ENCODE measurements at places on chromosomes 1 and 21.

GRCh38 chr1:63987014-63987627 is 213.3 kb downstream of the ROR1 start:
- no peaks in the 10 kb centered on the region for H3K36me3 ChIP-seq
- peaks cover 19% of the 10 kb centered on the region for H3K4me1 ChIP-seq
- no peak for DNase-seq

GRCh38 chr21:16587681-16588375 is 858.0 kb downstream of the USP25 start:
- peak overlapping the region; percentile 51 for H3K27ac ChIP-seq
- peak; percentile 15 for DNase-seq
- no peak overlapping the region for H3K4me3 ChIP-seq
- H3K27me3 ChIP-seq, result no peaks in the 10 kb centered on the region
- peaks cover 9% of the 10 kb centered on the region for H3K4me1 ChIP-seq

DNA sequence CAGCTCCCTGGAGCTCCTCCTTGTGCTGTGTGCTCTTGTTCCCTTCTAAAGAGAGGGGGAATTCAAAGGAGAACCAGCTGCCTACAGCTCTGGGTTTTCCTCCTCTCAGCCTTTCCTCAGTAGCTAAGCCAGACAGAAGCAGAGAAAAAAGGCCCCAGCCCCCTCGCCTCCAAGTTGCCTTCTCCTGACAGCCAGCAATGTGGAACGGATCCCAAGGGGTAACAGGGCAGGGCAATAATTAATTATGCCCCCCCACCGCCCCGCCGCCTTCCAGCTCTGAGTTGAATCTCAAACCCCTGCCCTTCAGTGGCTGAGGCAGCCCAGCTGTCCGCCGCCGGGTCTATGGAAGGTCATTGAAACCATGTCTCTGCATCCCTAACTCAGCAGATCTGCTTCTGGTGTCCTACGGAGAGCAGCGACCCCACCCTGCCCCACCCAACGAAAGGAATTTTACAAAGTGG is 69.0 kb upstream of the GOLT1A start:
- H3K4me3 ChIP-seq, result no peak overlapping the region
- H3K27me3 ChIP-seq, result no peaks in the 10 kb centered on the region
- H3K27ac ChIP-seq, result no peak overlapping the region
- H3K36me3 ChIP-seq, result no peaks in the 10 kb centered on the region
- peaks cover 49% of the 10 kb centered on the region for H3K4me1 ChIP-seq
- DNase-seq, result no peak

GRCh38 chr1:232278925-232279324 is 351.0 kb downstream of the SIPA1L2 start:
- peaks cover 8% of the 10 kb centered on the region for H3K4me1 ChIP-seq
- H3K27ac ChIP-seq, result no peak overlapping the region
- H3K4me3 ChIP-seq, result no peak overlapping the region
- H3K36me3 ChIP-seq, result no peaks in the 10 kb centered on the region
- no peak for DNase-seq

GRCh38 chr1:183212870-183213269 is 26.8 kb downstream of the LAMC2 start:
- no peak overlapping the region for H3K4me3 ChIP-seq
- no peak overlapping the region for H3K27ac ChIP-seq
- H3K27me3 ChIP-seq, result no peaks in the 10 kb centered on the region
- H3K36me3 ChIP-seq, result no peaks in the 10 kb centered on the region
- no peaks in the 10 kb centered on the region for H3K4me1 ChIP-seq

- peak within 1 kb of the TSS; percentile 52 for H3K4me3 ChIP-seq
- H3K36me3 ChIP-seq, result no peaks in the 10 kb centered on the region
- H3K27ac ChIP-seq, result no peak within 1 kb of the TSS
- peaks cover 8% of the 10 kb centered on the region for H3K4me1 ChIP-seq
- peak; percentile 90 for DNase-seq
Measured at GRCh38 chr1:201023517-201023902, at the start of gene KIF21B. TSS of gene KIF21B (minus strand) at chr1:201023714. CDS start at chr1:201023383, 331 bp downstream.

DNA sequence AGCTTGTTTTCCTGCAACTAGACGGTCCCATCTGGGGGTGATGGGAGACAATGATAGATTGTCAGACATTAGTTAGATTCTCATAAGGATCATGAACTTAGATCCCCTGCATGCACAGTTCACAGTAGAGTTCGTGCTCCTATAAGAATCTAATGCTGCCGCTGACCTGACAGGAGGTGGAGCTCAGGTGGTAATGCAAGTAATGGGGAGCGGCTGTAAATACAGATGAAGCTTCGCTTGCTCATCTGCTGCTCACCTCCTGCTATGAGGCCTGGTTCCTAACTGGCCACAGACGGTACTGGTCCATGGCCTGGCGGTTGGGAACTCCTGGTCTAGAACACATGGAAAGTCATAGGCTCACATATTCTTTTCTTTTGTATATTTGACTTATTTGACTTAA is 42.0 kb downstream of the NIBAN1 start:
- DNase-seq, result no peak
- no peak overlapping the region for H3K4me3 ChIP-seq
- peaks cover 3% of the 10 kb centered on the region for H3K4me1 ChIP-seq
- no peak overlapping the region for H3K27ac ChIP-seq

DNA sequence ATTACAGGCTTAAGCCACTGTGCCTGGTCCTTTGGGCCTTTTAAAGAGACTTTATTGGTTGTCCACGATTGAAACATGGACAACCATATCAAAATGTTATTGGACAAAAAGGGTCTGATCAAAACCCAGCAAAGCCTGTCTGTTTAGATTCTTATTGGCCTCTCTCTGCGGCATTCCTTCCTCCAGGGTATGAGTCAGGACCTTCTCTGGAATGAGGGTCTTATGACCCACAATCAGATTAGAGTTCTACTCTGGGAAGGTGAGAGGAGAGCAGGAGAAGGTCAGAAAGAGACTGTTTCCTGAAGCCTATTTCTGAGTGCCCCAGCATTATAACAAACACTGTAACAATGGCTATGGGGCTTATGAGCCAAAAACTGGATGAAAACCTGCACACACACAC is 7.9 kb downstream of the LURAP1 start:
- H3K27me3 ChIP-seq, result no peaks in the 10 kb centered on the region
- H3K4me1 ChIP-seq, result no peaks in the 10 kb centered on the region
- H3K36me3 ChIP-seq, result no peaks in the 10 kb centered on the region

- H3K27me3 ChIP-seq, result no peaks in the 10 kb centered on the region
- no peak overlapping the region for H3K27ac ChIP-seq
- no peaks in the 10 kb centered on the region for H3K36me3 ChIP-seq
- no peak overlapping the region for H3K4me3 ChIP-seq
- no peaks in the 10 kb centered on the region for H3K4me1 ChIP-seq
Measured at GRCh38 chr1:206012086-206012859, 9.1 kb upstream of the RAB7B start.

DNA sequence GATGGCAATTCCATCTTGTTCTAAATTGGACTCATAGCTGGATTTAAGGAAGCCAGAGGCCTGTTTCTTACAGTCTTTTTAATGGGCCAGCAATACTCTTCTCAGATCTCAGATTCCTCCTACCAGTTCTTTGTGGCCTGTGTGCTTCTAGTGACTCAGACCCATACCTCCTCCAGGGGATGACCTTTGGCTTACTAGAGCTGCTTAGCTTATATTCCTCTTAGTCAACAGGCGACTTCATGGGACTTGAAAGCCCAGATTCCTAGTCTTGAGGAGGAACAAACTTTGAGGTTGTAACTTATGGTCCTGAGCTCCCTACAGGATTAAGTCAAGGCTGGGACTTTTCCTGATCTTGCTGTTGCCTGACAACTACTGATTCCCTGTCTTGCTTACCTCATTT is 12.4 kb upstream of the PAPPA2 start:
- no peak overlapping the region for H3K4me3 ChIP-seq
- no peaks in the 10 kb centered on the region for H3K27me3 ChIP-seq
- peak; percentile 40 for DNase-seq

DNA sequence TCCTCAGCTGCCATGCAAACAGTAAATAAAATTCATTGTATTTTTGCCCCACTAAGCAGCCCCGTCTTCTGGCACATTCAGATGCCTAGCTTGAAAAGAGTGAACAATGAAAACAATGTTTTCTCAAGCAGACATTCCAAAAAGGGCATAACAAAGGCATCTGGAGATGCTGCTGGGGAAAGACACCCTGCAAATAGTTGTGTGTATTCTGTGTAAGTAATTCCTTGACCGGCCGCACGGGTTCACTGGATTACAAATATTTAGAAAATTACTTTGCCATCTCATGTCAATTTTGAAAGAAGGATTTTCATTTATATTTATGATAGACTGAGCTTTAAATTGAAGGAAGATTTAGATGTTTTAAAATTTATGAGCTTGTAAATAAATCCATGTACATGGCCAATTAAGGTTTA is 142.2 kb downstream of the SLC45A1 start:
- peaks cover 45% of the 10 kb centered on the region for H3K4me1 ChIP-seq
- no peak overlapping the region for H3K4me3 ChIP-seq
- H3K27me3 ChIP-seq, result no peaks in the 10 kb centered on the region

DNA sequence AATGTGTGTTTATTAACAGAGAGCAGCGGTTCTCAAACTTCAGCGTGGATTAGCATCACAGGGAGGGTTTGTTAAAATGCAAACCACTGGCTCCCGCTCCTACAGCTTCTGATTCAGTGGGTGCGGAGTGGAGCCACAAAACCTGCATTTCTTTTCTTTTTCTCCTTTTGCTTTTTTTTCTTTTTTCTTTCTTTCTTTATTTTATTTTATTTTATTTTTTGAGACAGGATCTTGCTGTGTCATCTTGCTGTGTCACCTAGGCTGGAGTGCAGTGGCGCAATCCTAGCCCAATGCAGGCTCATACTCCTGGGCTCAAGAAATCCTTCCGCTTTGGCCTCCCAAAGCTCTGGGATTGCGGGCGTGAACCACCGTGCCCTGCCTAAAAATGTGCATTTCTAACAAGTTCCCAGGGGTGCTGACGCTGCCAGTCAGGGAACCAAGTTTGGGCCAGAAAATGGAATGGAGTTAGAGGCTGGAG is 20.9 kb upstream of the SLC1A7 start:
- H3K36me3 ChIP-seq, result no peaks in the 10 kb centered on the region
- H3K4me1 ChIP-seq, result no peaks in the 10 kb centered on the region
- H3K27ac ChIP-seq, result no peak overlapping the region

- no peak overlapping the region for H3K4me3 ChIP-seq
- H3K4me1 ChIP-seq, result no peaks in the 10 kb centered on the region
- H3K36me3 ChIP-seq, result no peaks in the 10 kb centered on the region
- no peak for DNase-seq
- no peak overlapping the region for H3K27ac ChIP-seq
- no peaks in the 10 kb centered on the region for H3K27me3 ChIP-seq
Measured at GRCh38 chr1:11365744-11366387, 92.9 kb downstream of the UBIAD1 start.

GRCh38 chr1:231016234-231016633 is 23.8 kb downstream of the FAM89A start:
- H3K27ac ChIP-seq, result no peak overlapping the region
- no peaks in the 10 kb centered on the region for H3K4me1 ChIP-seq

DNA sequence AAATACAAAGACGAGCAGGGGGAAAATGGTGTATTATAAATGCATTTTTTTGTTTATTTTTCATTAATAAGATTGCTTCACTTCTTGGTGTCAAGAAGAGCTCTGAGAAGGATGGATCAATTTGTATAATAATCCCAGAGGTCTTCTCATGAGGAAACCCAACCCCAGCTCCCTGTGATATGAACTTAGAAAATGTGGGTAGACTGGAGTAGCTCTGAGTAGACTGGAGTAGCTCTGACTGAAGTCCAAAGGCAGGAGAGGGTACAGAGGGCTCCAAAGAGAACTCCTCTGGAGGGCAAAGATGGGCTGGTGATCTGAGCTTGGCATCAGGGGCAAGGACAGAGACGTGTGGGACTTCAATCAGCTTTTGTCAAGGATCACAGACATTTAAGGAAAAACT is 21.4 kb downstream of the CDCP2 start:
- no peaks in the 10 kb centered on the region for H3K4me1 ChIP-seq
- no peak for DNase-seq
- no peaks in the 10 kb centered on the region for H3K27me3 ChIP-seq
- H3K4me3 ChIP-seq, result no peak overlapping the region

DNA sequence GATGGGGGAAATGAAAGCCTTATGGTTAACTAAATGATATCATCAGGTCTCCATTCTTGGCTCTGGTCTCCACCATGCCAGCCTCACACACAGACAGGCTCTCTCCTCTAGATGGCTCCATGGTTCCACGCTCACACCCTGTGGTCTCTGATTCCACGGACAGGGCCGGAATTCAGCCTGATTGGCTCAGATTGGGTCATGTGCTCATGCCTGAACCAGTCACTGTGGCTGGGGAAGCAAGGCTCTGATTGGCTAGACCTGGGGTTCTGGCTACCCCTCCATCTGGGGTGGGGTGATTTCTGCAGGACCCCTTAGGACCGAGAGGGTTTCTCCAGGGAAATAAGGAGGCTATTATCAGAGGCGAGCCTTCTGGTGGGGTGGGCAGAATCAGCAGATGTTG is 277.0 kb downstream of the PTPRU start:
- H3K27me3 ChIP-seq, result peaks cover 9% of the 10 kb centered on the region
- H3K4me3 ChIP-seq, result no peak overlapping the region
- H3K27ac ChIP-seq, result no peak overlapping the region
- no peaks in the 10 kb centered on the region for H3K4me1 ChIP-seq
- H3K36me3 ChIP-seq, result no peaks in the 10 kb centered on the region
- DNase-seq, result peak; percentile 48

DNA sequence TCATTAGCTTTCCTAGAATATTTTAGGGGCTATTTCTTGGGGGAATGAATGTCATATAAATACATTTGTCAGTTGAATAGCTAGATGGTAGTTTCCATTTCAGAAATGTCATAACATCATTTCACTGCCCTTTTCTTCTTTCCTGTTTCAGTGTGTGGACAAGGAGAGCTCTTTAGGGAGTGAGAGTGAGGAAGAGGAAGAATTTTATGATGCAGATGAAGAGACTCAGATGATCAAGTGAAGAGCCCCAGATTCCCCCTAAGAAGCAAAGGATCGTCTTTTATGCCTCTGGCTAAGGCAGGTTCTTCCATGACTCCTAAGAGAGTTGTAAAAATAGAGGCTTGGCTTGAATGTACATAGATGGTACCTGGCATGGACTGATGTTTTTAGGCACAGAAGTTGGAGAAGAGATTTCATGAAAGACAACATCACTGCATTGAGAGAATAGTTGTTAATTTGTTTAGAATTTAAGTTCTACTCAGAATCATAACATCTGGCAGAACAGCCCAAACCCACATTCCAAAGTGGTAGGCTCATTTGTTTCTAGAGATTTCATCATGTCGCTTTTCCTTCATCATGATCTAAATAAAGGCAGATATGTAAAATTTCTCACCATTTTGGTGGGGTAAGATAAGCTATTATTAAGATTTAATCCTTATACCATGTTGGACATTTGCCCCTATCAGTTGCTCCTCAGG is 44.2 kb upstream of the MAB21L3 start:
- H3K4me3 ChIP-seq, result no peak overlapping the region
- H3K4me1 ChIP-seq, result no peaks in the 10 kb centered on the region
- H3K27me3 ChIP-seq, result no peaks in the 10 kb centered on the region
- H3K36me3 ChIP-seq, result no peaks in the 10 kb centered on the region
- peak overlapping the region; percentile 63 for H3K27ac ChIP-seq

GRCh38 chr1:225977937-225978748 is 21.0 kb downstream of the SDE2 start:
- no peak overlapping the region for H3K4me3 ChIP-seq
- no peak overlapping the region for H3K27ac ChIP-seq
- no peaks in the 10 kb centered on the region for H3K27me3 ChIP-seq
- no peaks in the 10 kb centered on the region for H3K4me1 ChIP-seq

- H3K36me3 ChIP-seq, result no peaks in the 10 kb centered on the region
- H3K4me1 ChIP-seq, result peaks cover 15% of the 10 kb centered on the region
- H3K4me3 ChIP-seq, result no peak overlapping the region
- no peaks in the 10 kb centered on the region for H3K27me3 ChIP-seq
- DNase-seq, result no peak
Measured at GRCh38 chr1:8438489-8438888, 120.6 kb downstream of the SLC45A1 start.
